ENCODE measurements at places on chromosomes 2 and 18.
A peak's percentile ranks its signal among the peaks of the same experiment; 100 is the strongest.

- no peak for DNase-seq
Measured at GRCh38 chr2:27271631-27272340, 3.4 kb upstream of the DNAJC5G start.

DNA sequence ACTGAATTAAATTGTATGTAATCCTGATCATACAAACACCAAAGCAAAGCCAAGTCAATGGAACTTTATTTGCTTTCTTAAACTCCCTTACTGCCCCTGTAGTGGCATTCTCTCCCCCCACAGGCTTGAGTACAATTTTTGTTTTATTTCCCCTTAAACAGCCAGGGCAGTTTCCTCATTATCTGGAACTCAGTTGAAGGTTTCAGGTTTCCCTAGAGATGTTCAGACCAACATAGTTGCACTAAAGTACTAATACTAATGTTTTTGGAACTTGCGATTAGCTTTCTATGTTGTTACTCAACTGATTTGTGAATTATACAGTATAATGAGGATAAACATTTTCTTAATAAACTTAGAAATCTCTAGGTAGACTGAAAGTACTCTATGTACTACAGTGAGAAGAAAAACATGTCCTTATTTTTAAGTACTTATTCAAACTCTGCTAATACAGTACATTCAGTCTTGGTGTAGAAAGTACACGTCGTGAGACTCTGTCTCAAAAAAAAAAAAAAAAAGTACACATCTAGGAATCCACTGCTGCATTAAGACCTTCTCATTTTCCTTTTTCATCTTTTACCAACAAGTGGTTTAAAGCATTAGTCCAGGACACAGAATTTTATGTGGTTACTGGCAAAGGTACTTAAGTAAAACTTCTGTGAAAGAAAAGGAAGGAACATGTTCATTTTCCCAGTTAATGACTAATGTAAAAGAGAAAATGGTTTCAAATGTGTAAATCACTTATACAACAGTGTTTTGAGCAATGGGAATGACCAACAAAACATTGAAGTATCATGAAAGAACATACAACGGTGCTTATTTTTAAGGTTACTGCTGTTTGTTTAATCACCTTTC lies 209.5 kb upstream of the SMAD7 start:
- DNase-seq: no peak

DNA sequence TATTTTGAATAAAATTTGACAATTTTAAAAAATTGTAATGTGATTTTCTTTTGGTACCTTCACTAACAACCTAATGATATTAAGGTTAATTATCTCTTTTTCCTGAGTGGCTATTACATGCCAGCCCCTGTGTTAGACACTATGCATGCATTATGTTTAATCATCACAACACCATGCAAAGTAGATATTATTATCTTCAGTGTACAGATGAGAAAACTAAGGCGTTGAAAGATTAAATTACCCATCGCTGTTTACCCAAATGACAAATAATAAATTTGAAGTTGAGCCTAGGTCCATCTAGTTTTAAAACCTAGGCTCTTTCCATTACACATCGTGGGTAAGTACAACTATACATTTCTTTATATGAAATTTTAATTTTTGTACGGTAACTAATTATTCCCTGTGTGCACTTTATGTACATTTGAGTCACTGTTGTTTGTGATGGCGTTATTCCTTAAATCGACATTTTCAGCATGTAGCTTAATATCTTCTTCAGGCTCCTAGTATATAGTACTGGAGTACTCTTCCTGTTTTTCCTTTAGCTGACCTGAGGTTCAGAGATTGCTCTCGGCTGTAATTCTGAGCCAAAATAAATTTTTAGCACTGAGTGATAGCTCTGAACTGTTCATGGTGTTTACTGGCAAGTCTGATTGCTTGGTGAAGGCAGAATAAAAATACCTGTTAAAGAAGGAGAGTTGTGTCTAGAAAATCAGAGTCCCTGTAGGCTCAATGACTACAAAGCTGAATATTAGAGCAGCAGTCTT lies 13.9 kb upstream of the MBD2 start:
- DNase-seq: no peak

- DNase-seq: no peak
Measured at GRCh38 chr2:235232449-235233433, 261.1 kb upstream of the AGAP1 start.

- DNase-seq: no peak
Measured at GRCh38 chr2:44656460-44656859, 285.0 kb upstream of the SIX3 start.

GRCh38 chr2:238023608-238024007 lies 37.2 kb upstream of the SCLY start:
- no peak for DNase-seq

- no peak for DNase-seq
Measured at GRCh38 chr2:203870941-203871340, 3.4 kb downstream of the CTLA4 start.

GRCh38 chr18:48656582-48656981 lies 117.8 kb downstream of the CTIF start:
- no peak for DNase-seq

DNA sequence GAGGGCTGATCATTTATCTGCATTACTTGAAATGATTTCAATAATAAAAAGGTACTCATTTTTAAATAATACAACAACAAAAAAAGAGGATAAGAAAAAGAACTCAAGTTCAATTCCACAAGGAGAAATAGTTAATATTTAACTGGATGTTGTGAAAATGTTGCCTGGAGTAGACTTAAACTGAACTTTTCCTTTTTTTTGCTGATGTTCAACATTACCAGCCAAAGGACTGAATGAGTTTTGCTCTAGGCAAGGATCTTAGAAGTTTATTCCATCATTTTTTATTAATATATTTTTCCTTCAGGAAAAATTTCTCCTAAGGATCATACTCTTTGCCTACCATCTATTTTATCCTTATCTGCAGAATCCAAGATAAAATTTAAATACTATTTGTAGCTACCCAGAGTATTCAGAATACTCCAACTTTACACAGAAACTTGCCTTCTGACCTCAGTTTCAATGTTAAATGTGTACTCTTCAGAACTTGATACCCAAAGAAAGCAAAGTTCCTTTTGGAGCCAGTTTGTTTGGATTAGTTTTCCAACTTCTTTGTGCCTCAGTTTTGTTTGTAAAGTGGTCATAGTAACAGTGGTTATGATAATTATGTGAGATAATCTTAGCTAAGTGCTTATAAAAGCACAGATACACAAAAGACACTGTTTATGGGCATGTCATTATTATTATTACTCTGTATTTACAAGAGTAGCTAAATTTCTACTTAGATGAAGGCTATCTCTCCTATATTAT lies 12.8 kb downstream of the CKAP2L start:
- no peak for DNase-seq

GRCh38 chr2:163182764-163183354 lies 344.3 kb upstream of the KCNH7 start:
- no peak for DNase-seq

GRCh38 chr2:68734688-68735525 lies at the start of gene ARHGAP25:
Gene ARHGAP25, plus strand, starts transcription at chr2:68734811. Its CDS starts 389 bp downstream, at chr2:68735200.
- DNase-seq: peak; percentile 67

DNA sequence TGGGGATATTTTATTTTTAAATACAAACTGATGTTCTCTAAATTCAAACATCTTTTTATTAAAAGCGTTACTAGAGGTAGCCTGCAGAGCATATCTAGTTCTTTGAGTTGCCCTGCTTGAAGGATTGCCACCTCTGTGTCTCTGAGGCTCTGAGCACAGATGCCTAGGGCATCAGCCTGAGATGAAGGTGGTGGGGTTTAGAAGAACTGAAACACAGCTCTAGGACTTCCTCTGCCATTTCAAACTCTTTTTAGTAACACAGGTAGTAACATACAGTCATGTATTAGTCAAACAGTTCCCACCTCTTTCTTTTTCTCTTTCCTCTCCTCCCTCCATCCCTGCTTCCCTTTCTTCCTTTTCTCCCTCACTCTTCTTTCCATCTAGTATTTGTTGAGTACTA lies 57.6 kb downstream of the TTC21B start:
- no peak for DNase-seq

DNA sequence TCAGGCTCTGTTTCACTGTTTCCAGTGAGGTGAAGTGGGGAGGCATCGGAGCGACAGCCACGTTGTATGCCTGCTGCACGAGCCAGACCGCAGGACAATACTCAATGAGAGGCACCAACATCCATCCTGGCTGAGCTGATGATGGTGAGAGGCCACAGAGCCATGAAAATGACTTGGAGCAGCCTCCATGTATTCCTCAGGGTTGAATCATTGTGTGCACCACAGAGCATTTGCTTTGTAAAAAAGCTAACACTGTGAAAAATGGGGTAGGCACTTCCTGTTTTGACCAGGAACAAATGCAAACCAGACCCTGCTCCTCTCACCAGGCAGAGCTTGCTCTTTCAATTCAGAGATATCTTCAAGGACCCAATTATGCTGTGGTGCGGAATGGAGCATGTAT lies 87.2 kb downstream of the LPIN1 start:
- DNase-seq: no peak

DNA sequence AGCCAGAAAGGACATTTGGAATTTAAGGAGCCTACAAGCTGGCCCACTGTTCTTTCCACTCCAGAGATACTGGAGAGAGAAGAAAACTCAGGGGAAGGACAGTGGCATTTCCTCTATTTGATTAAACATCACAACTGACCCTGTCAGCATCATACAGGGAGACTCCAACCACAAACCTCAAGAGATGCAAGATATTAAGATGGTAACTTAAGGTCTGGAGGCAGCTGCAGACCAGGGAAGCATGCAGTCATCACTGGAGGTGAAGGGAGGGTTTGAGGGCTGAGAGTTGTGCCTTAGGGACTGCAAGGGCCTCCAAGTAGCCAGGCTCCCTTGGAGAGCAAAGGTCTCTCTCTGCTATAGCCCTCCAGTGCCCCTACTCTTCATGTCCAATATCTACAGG lies 67.4 kb downstream of the RNF152 start:
- DNase-seq: no peak

- no peak for DNase-seq
Measured at GRCh38 chr2:193679847-193680246, 1485.1 kb upstream of the TMEFF2 start.

GRCh38 chr2:48227617-48228344 lies 302.2 kb upstream of the STON1 start:
- no peak for DNase-seq

Data from stimulated activated CD4-positive, alpha-beta T cell treated with anti-CD3 and anti-CD28 coated beads, Interleukin-2, amount 100 ng/mL, for 24 hours (primary cell).